Activated CD8-positive, alpha-beta T cell treated with anti-CD3 and anti-CD28 coated beads, Interleukin-2, amount 10 ng/mL, durations not matched to agents 7 days and 5 days (primary cell): ENCODE measurements at places on chromosomes 7 and 10. TPM values are rescaled to one million over a fixed set of nuclear protein-coding genes. Genes with fewer than 3 reads are reported as not detected.

- no peak for DNase-seq
Observed at GRCh38 chr10:131897297-131897899, 3.4 kb upstream of the PPP2R2D start.

AZGP1 gene
- not detected for total RNA-seq

- no peak for DNase-seq
Observed at GRCh38 chr10:72146071-72146470, 57.7 kb upstream of the SPOCK2 start.

FANK1 gene
- total RNA-seq, result not detected

CYP2W1 gene
- total RNA-seq, result not detected

SNCG gene
- not detected for total RNA-seq

DNA sequence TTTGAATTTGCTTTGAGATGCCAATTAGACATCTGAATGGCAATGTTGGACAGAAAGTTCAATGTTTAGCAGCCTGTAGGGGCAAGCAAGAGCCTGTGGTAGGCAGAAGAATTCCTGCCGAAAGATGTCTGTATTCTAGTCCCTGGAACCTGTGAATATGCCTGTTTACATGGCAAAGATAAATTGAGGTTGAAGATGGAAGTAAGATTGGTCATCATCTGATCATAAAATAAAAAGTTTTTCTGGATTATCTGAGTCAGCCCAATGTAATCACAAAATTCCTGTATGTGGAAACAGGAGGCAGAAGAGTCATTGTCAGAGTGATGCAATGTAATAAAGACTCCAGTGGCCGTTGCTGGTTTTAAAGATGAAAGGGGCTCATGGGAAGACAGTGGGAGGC is 430.5 kb downstream of the MDFIC start:
- no peak for DNase-seq

- DNase-seq, result no peak
Observed at GRCh38 chr10:34633374-34633773, 181.7 kb downstream of the PARD3 start.

GRCh38 chr10:70778267-70778924 is 6.8 kb downstream of the TBATA start:
- no peak for DNase-seq

HPSE2 gene
- total RNA-seq, result not detected

- DNase-seq, result no peak
Observed at GRCh38 chr10:6119962-6120361, 31.1 kb downstream of the RBM17 start.

DNA sequence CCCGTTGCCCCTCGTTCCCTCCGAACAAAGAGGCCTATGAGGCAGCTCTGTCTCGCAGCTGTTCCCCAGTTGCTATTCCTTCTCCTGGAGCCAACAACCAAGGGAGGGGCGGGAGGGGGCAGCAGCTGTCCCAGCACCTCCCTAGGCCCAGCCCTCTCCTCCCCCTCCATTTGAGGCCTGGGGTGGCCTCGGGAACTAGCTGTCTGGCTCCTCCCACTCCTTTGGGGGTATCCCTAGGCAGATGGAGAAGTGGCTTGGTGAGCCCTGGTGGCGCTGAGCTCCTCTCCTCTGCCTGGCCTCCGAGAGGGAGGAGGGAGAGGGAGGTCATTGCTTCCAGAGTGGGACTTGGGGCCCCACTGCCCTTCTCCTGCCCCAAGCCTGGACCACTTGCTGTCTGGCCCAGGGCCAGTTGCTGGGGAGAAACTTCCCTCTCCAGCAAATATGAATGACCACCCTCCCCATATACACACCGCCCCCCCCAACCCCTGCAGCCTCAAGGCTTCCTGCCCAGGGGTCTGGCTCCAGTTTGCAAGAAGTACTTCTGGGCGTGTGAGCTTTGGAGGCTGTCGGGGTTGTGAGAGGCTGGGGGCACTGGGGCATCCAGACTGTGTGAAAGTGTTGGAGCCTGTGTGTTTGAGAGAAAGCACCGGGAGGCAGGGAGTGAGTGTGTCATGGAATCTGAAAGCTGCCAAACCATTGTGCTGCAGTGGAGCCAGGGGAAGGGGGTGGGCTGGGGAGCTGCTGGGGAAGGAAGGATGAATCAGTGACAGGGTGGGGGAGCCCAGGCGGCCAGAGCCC is 3.1 kb downstream of the FLNC start:
- DNase-seq, result no peak

CASP2 gene
- 111 TPM for total RNA-seq

AKR1C2 gene
- total RNA-seq, result not detected

DNA sequence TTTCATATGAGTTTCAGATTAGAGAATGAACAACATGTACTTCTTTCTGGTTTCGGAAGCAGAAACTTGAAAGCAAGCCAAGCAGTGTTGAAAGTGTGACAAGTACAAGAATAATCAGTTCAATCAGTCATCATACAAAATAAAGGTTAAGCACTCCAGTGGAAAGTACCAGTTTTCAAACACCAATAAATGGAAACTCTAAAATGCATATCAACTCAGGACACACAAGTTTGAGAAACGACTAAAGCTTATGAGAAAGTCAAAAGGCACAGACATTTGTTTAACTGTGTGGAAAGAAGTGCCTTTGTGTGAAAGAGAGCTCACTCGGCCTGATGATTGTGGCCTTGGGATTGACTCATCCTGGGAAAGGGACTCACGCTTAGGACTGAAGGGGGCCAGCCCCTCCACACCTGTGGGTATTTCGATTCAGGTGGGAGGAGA is 60.6 kb upstream of the AKR1C1 start:
- DNase-seq, result no peak

DNA sequence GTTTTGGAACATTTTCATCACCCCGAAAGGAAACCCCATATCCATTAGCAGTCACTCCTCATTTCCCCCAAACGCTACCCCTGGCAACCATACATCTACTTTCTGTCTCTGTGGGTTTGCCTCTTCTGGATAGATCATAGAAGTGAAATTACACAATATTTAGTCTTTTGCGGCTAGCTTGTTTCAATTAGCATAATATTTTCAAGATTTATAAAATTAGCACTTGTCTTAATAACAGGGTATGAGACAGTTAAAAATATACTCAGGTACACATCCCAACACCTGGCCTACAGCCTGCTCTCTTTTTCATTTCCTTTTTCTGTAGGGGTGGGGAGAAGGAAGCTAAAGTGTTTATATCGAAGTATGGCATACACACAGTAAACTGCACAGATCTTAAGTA is 81.4 kb upstream of the LRGUK start:
- no peak for DNase-seq

GRCh38 chr7:70674571-70675010 is 457.4 kb upstream of the GALNT17 start:
- DNase-seq, result no peak

GRCh38 chr7:50359258-50359994 is 54.9 kb downstream of the IKZF1 start:
- DNase-seq, result no peak

MAD1L1 gene
- total RNA-seq, result 82.7 TPM

DNA sequence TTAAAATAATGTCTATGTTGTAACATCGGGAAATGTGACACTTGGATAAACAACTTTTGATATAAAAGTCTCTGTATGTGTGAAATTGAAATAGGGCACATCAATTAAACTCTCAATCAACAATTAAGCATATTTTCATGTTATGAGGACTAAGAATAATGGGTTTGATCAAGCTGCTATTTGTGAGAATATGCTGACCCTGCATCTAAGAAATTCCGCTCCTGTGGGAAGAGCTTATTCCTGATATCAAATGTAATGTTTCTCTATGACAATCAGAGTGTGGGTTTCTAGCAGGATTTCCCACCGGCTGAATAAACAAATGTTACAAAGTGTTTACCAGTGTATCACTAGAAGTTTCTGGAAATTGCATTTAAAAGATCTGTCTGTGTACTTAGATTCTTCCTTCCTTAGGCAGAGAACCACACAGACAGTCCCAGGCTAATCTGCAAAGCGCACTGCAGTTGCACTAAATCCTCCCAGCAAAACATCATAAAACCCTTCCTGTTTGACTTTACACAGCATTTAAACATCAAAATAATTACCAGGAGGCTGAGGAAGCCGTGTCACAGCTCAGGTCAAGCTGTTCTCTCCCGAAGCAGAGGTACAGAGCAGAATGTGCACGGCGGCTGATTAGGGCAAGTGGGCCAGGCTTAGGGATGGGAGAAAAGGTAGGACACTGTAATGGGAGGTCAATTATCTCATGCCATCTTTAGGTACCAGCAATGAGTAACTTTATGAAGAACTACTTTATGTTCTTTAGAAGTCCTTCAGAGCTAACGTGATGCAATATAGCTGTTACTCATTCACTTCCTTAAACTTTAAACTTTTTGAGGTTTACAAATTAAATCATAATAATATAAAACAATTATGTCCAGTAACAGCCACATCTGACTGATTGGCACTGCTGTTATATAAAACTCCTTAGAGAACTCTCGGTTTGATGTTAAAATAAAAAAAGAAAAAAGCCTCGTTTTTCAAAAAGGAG is 109.1 kb upstream of the CTTNBP2 start:
- DNase-seq, result no peak

DNA sequence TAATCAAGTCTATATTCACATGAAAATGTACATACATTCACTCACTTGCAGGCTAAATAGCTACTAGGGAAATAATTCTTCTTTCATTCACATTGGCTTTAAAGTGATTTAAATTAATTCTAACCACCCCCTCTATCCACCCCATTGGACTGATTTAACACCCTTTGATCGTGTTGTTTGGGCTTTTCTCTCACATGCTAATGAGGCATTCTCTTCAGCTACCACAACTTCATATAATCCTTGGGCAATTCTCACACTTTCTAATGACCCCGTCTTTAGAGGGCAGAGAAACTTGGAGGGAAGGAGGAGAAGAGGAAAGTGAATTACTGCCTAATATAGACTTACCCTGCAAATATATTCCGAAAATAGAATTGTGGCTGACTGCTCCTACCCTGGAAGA is 24.6 kb downstream of the GRM3 start:
- DNase-seq, result no peak

DNA sequence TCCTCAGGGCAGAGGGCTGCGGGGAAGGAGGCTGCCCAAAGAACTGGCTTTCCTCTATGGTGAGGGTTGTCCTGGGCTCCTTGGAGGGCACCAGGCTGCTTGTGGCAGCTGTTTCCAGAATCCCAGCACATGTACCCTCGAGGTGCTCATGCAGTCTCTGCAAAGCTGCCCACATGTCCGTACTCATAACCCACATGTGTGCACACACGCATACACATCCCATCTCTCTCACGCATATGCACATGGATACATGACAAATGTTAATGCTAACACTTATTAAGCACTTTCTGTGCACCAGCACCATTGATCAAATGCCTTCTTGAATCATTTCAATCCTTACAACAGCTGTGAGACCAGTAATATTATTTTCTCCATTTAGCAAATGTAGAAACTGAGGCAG is 36.3 kb upstream of the COMTD1 start:
- DNase-seq, result no peak

- no peak for DNase-seq
Observed at GRCh38 chr7:2115760-2116447, 116.8 kb downstream of the MAD1L1 start.

DNA sequence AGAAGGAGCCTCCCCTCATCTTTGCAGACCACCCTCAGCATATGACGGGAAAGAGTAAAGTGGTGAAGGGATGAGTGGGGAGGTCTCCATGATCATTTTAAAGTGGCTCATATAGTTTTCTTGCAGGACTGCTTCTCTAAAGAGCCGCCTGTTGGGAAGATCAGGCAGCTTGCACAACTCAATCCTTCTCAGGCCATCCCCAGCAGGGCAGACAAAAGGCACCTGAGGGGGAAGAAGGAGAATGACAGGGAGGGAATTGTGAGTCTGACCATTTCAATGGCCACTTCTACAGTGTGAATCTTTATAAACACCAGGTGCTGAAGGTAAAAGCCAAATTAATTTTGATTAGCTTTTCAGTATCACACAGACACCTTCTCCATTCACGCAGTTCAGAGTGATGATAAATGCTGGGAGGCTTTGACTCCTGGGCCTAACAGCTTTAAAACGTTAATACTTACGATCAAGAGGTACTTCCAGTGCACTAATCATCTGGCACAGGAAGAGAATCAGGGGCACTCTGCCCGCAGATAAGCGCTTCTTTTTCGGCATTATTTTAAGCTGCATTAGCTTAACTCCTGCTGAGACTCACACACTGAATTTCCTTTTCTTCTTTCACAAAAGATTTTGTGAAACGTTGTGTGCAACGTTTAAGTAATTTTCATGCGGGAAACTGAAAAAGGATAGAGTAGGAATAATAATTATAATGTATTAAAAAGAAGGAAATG is 109.5 kb upstream of the LAMB4 start:
- DNase-seq, result no peak

- DNase-seq, result no peak
Observed at GRCh38 chr10:52383088-52383487, 69.0 kb downstream of the DKK1 start.

PIK3AP1 gene
- total RNA-seq, result 6.8 TPM

DNA sequence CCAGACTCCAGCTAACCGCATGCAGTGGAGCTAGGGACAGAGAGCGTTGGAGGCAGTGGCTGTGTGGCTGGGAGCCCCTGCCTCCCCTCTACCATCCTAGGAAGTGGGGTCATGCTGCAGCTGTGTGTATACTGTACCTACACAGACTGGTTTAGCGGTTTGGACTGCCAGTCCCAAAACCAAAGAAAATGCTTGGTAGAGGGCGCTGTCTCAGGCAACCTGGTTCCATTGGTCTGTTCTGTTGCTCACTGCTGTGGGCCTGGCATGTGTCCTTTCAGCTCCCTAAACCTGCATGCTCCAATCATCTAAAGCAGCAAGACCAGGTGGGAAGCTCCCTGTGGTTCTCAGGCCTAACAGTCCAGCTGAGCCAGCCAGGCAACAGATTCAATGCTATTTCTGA is 4.5 kb downstream of the RBP4 start:
- no peak for DNase-seq

DNA sequence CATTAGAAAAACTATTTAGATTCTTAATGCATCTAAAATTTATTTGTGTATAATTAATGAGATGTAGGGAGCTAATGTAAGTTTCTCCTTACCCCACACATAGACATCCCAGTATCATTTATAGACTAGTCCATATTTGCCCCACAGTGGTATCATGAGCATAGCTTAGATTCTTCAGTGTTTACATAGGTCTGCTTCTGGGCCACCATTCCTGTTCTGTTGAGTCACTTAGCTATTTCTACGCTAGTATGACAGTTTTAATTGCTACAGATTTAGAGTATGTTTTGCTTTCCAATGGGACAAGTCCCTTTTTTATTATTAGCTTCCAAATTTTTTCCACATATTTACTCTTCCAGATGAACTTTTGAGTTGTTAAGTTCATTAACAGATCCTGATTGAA is 69.4 kb downstream of the MCMBP start:
- no peak for DNase-seq

FEZF1 gene
- total RNA-seq, result not detected

GAD2 gene
- total RNA-seq, result not detected
